Activated CD4-positive, CD25-positive, alpha-beta regulatory T cell (primary cell): ENCODE measurements at places on chromosomes 1 and 21.

- no peak for DNase-seq
These were observed 43.1 kb upstream of the IGSF21 start for GRCh38 chr1:18064534-18064933.

- DNase-seq: no peak
These were observed 1.1 kb downstream of the DPYD start for GRCh38 chr1:97919585-97920261.

DNA sequence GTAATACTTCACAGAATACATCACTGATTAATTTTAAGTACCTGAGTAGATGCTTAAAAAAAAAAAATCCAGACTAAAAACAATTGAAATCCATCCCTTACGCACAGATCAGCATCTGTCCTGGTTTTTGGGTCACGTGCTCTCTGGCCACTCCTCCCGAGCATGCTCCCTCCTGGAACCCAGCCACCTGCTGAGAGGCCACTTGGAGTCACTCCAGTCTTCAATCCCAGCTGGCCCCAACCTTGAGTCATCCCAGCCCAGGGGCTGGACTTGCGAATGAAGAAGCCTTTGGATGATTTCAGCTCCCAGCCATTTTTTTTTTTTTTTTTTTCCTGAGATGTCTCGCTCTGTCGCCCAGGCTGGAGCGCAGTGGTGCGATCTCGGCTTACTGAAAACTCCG, 8.9 kb downstream of the MAP1LC3C start:
- DNase-seq: no peak

DNA sequence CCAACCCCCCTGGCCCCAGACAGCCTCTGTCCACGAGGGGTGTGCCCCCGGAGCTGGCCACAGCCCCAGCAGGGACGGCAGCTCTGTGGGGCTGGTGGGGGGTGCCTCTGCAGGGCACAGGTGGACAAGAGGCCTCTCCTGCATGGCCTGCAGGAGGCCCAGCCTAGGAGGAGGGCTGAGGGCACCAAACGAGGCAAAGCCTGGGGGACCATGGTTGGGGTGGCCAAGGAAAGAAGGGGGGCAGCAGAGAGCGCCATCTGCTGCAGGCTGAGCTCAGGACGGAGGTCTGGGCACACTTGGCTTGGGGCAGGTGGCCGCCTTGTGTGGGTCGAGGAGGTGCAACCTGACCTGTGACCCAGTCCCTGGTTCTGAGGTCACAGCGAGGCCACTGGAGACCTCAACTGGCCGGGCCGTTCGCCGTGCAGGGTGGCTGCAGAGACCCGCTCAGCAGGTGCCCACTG, 27.3 kb downstream of the RRP1 start:
- DNase-seq: no peak

DNA sequence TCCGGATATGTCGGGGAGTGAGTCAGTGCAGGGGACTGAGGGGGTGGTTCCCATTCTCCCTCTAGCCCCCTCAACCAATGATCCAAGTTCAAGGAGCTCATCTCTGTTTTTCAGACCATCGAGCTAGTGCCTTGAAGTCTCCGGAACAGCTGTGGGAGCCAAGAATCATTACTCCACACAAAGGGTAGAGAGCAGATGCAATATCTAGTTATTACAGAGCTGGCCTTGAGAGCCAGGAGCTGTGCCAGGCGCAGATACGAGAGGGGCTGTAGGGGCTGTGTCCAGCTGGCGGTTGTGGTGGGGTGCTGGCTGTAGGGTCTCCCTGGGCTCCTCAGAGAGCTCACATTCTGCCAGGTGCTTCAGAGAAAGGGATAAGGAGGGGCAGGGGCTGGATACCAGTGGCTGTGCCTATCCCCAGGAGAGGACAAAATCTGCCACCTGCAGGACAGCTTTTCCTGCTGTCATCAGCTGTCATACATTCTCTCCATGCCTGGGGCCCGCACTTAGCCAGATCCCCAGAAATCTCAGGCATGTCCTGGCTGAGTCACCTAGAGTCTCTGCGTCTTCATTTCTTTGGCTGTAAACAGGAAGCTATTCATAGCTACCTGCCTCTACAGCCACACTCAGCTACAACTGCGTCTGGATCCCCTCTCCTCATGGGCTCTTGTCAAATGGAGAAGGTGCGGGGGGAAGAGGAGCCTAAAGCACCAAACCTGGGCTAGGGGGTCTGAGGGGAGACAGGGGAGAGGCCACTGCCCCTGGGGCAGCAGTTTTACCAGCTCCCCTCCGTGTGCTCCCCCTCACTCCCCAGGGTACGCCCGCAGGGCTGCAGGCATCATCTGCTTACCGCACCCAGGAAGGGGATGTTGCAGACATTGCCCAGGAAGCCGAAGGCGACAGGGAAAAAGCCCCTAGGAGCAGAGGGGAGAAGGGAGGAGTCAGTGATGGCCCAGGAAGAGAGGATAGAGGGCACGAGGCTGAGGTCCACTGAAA, 2.4 kb upstream of the KISS1 start:
- DNase-seq: no peak

GRCh38 chr1:25566176-25566729, 22.8 kb downstream of the LDLRAP1 start:
- no peak for DNase-seq

DNA sequence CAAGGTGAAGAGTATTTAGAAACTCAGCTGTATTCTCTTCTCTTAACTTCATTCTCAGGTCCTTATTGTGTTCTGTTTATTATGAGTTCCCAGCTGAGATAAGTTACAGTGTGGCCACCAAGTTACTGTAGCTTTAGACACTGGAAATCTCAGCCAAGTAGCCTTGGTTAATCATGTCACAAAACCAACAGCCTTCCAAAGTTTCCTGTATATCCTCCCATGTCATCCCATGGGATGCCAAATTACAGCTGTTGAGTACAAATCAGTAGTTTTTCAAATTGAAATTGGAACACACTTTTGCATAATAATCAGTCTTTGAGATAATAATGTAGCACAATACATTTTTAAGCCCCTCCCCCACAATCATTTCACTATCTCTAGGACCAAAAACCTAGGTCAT, 10.7 kb downstream of the ADAMTS5 start:
- DNase-seq: no peak

- DNase-seq: no peak
These were observed 60.5 kb downstream of the SYT2 start for GRCh38 chr1:202649553-202650392.

DNA sequence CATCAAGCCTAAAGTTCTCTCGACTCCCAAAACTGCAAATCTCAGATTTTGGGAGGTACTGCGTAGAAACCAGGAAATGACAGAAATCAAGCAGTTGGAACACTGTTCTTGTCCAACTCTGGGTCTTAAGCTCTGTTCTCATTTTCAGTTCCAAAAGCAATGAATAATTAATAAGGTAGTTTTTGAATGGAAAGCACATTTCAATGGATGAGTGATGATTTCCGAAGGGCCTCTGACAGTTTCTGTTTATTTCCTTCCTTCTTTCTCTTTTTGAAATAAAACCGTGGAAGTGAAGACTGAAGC, 20.9 kb upstream of the TARBP1 start:
- DNase-seq: no peak

- DNase-seq: no peak
These were observed 358.8 kb downstream of the DPYD start for GRCh38 chr1:97562081-97562480.

GRCh38 chr1:7441143-7441841, 329.8 kb upstream of the VAMP3 start:
- no peak for DNase-seq

- no peak for DNase-seq
These were observed 3.9 kb upstream of the ACKR1 start for GRCh38 chr1:159200769-159201168.

DNA sequence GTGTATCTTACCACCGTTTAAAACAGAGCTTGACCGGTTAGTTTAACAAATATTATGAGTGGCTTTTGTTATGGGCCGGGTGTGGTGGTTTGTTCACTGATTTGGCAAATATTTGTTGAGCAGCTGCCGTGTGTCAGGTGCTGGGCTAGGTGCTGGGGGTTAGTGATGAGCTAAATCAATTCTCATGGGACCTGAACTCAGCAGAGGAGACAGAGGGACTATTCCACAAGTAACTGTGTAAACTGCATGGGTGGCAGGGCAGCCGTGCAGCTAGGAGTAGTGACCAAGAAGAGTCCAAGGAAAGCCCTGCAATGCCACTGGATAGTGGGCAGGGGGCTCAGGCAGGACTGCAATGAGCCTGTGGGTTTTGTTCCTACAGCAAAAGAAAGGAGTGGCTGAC, 11.2 kb upstream of the C2CD2 start:
- no peak for DNase-seq

DNA sequence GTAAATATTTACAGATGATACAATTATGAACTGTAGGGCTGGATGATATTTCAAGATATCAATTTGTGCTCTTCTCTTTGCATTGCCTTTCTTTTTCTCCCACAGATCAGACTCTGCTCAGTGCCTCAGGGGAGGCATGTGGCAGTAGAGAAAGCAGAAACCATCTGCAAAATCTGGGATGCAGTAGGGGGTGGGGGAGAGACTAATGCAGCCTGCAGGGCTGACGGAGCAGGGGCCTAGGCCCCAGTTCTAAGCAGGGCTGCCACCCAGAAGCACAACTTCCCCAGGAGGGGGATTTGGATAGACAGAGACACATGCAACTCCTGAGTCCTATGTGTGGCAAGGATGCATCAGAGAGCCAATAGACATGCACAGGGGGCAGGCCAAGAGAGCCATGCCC, 511.6 kb downstream of the SMYD3 start:
- DNase-seq: no peak

- DNase-seq: no peak
These were observed 127.1 kb downstream of the PCNX2 start for GRCh38 chr1:233168384-233168783.

GRCh38 chr21:33136847-33137502, 67.0 kb downstream of the OLIG1 start:
- DNase-seq: no peak

DNA sequence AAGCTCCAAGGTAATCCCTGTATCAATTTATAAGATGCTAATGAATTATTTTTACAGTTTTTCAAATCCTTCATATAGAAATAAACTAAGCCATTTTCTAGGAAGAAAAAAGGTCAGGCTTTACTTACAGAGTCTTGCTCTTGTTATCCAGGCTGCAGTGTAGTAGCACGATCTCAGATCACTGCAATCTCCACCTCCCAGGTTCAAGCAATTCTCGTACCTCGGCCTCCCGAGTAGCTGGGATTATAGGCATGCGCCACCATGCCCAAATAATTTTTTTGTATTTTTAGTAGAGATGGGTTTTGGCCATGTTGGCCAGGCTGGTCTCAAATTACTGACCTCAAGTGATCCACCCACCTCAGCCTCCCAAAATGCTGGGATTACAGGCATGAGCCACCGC, 27.0 kb downstream of the RERE start:
- DNase-seq: no peak

DNA sequence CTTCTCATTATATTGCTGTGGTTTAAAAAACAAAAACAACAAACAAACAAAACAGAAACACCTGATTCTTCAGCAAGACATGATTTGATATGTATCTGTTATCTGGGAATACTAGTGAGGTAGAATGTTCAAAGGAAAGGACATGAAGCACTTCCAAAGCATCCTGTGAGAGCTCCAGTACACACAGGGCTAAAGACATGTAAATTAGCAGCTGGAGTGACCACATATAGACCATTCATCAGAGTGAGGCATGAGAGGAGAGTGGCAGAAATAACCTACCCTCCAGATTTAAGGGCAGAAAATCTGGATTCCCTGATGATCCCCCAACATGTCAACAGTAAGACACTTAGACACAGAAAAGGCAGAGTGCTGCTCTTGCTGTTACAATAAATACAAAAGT, 260.5 kb upstream of the CHRM3 start:
- DNase-seq: no peak

GRCh38 chr1:47616906-47617305, 179.1 kb downstream of the FOXD2 start:
- no peak for DNase-seq

GRCh38 chr1:172897738-172898137, 153.0 kb downstream of the TNFSF18 start:
- no peak for DNase-seq

DNA sequence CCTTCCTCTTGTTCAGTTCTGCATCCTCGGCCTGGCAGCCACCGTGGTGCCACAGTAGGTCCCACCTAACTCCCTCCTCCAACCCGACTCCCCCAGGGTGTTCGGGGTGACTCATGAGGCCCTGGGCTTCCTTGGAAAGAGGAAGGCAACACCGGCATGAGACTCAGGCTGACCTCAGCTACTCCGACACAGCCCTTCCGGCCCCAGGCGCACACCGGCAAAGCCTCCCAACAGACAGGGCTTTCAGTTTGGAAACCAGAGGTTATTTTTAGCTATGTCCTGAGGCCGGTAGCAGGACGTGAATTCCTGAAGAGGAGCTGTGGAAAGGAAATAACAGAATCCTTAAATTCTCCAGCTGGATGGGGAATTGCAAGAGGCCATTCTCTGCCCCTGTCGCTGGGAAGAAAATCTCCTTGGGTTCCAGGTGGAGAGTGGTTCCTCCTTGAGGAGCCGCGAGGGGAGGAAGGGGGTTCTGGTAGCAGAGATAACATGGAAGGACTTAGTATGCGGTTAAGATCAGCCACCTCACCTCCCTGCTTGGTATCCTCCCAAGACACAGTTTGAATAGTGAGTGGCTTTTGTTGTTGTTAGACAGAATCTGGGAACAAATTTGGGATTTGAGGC, 24.4 kb downstream of the PLXNA2 start:
- DNase-seq: no peak

DNA sequence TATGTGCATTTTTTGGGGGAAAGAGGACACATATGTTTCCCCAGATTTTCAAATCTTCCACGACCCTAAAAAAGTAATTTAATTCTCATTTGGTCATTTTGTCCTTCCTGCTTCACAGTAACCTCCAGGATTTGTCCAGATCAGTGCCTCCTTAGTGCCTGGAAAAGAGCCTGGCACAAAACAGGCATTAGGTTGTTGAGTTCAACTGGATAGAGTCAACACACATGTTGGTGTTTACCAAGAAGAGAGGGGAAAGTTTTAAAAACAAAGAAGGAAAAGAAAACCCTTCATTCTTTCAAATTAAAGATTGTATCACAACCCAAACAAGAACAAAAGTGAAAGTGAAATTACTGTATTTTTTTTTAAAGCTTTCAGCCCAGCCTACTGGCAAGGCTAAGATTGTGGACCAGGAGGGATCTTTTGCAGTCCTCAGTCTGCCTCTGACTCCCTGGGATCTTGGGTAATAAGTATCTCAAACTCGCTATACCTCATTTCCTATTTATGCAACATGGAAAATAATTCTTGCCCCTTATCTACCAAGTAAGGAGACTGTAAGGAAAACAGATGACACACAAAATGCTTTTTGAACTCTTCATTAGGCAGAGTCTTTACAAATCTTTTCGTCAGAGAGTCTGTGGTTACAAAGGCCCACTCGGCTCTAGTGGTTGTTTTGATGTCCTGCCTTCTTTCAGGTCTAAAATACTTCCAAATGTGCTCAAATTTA, 57.8 kb downstream of the ZNF281 start:
- DNase-seq: no peak

- DNase-seq: no peak
These were observed 1.8 kb upstream of the TCP10L start for GRCh38 chr21:32587120-32587519.
